MV-4-11 (cell line): ENCODE measurements at places on chromosomes 5 and 9.

DNA sequence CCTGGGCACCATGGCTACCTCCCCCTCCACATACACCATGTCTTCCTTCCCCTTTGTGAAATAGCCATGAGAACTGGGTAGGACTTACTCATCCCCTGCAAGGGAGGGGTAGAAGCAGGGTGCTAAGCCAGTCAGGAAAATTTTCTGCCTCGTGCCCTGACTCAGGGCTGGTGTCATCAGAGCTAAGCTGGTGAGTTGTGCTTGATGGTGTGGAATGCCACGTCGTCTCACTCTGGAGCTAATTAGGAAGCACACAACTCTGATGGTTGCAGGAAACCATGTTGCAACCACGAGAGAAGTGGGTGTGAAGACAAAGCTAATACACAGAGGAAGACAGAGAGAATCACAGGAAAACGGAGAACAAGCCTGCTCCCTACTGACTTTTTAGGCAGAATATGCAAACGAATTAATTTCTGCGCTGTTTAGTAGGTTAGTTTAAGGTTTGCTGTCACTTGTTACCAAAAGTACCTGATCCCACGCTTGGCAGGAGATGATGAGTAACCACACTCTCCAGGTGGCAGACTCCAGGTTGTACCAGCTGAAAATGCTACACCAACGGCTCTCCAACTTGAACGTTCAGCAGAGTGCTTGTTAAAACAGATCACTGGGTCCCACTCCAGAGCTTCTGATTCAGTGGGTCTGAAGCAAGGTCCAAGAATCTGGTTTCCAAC is 54.5 kb downstream of the STK10 start:
- peak; percentile 98 for DNase-seq

DNA sequence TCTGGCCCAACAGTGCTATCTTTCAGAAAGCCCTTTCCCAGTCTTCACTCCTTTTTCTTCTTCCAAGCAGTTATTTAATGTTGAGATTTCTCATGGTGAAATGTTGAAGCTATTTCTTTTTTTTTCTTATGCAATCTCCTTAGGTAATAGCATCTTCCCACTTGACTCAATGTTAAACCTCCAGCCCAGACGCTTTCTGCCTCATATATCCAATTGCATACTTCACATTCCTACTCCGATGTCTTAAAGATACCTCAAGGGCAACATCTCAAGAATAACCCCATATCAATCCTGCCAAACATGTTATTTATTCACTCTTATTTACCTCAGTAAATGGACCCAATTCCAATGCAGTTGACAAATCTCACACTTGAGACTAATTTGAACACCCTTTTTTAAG is 187.3 kb downstream of the CDH12 start:
- DNase-seq = no peak

DNA sequence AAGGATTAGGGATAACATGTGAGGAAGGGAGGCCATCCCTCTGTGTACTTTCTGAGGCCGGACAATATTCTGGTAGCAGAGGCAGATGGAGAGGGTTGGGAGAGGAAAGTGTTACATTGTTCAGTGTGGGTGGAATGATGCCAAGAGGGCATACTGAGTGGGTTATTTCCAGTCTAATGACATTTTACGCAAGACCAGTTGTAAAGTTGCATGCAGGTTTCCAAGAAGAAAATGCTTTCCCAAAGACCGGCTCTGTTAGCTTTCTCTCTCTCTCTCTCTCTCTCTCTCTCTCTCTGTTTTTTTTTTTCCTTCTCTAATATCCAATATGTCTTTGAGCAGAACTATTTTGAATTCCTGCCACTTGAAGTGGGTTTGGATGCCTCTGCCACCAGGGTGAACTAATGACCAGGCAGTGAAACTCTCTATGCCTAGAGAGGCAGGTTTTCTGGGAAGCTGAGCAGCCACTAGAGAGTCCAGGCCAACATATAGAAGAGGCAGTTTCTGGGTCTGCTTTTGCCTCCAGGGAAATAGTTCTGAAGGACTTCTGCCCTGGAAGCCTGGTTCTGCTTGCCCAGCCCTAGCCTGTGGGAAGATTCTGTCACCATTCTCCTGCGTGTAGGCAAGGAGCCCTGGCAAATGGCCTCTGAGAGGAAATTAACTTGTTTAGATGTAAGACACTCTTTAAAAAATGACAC is 24.4 kb upstream of the ZNF366 start:
- DNase-seq = no peak

DNA sequence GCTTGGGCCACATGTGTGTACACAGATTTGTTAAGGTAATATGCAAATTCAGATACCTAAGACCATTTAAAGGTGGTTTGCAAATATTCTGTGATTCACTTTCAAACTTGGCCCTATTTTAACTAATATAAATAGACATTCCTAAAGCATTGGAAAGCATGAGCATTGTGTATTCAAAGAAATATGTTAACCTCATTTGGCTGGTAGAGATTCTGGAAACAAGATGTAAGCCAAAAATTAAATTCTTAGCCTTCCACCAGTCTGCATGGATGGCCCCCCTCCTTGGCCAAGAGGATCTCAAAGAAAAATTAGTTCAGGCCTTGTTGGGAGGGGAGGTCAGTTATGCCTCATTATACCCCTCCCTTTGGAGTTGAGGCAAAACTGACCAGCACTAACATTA is 38.7 kb upstream of the C6 start:
- DNase-seq = no peak

GRCh38 chr9:81389569-81389993 is 299.8 kb downstream of the TLE1 start:
- DNase-seq = no peak

DNA sequence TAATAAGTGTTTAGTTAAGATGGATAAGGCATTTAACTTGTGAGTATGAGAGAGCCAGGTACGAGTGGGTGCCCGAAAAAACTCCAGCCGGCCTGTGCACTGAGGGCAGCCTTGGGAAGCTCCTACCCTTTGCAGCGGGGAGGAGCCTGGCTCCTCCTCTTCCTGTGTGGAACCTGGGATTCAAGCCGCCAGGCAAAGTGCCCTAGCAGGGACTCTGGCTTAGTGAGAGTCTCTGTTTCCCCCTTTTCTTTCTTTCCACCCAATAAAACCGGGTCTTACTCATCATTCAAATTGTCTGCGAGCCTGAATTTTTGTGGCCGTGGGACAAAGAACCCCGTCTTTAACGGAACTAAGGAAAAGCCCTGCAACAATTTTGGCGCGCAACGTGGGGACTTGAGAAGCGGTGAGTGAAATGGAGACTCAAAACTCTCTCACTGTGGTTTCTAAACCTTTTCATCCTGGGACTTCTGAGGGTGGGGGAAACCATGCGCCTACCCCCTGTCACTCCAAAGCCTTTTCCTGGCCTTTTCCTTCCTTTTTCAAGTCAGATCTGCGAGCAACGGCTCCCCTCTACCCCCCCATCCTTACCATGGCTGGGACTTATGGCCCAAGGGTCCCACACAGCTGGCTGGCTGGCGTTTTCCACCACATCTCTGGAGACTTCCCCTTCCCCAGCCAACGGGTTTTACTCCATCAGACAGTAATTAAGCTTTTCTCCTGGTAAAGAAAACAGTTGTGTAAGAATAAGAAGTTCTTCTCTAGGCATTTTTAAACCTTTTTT is 535.7 kb upstream of the ACO1 start:
- no peak for DNase-seq

- no peak for DNase-seq
These were observed 86.3 kb downstream of the SLC44A1 start for GRCh38 chr9:105330755-105331154.

DNA sequence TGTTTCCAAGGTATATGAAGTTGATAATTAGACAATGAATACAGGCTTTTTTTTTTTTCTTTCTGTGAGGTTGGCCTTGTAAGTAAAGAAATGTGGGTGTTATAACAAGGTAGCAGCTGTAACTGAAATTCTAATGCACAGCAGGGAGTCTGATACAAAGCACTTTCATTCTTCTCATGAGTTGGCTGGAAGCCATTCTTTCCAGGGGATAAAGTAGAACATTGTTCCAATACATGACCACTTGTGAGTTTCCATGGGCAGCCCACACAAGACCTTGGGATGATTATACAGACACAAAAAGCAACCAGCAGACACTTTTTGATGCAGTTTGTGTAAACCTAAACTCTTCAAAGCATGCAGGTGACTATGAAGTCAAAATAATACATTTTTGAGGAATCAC is 1785.9 kb upstream of the WWC1 start:
- DNase-seq = no peak

DNA sequence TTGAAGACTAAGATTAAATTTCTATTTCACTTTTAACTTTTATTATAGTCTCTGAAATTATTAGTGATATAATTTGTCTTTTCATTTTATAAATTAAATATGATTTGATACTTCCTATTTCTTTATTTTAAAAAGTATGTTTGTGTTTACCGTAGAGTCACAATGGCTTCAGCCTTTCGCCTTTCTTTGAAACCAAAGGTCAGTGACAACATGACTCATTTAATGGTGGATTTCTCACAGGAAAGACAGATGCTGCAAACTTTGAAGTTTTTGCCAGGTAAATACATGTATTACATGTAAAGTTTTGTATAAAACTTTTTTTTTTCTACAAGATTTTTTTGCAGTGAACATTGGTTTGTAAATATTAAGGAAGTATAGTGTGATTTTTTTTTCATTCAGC is 36.4 kb downstream of the FSD1L start:
- DNase-seq = no peak

DNA sequence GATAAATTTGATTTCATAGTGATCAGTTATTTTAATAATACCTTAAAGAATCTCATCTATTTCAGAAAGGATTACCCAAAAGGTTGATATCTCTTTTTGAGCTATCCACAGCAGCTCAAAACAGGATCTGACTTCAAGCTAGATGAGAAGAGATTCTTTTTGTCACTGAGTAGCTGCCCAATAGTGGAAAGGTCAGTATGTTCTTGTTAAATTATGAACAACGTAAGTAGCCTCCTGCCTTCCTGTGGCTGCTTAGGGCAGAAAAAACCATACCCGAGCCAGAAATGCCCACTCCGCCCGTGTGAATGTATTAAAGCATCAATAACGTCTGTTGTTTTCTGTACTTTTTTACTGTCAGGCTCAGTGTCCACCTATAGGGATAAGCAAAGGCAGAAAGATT is 51.3 kb upstream of the PRUNE2 start:
- no peak for DNase-seq

- DNase-seq = no peak
These were observed 62.5 kb downstream of the NFIB start for GRCh38 chr9:14251154-14252071.

GRCh38 chr9:98929071-98929470 is 14.6 kb upstream of the COL15A1 start:
- no peak for DNase-seq

GRCh38 chr9:6955251-6955921 is 197.6 kb downstream of the KDM4C start:
- DNase-seq = no peak

DNA sequence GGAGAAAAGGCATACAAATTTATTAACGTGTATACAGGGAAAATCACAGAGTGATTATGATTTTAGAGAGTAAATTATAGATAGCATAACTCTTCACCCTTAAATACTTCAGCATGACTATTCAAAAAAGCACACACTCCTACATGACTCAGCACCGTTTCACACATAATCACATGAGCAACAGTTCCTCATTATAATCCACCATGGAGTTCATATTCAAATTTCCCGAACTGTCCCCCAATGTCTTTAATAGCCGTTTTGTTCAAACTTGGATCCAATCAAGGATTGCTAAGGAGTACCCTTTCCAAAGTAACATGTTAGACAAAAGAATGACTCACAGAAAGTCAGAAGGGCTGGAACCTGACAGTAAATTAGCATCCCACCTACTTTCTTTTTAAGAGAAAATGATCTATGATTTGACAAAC is 32.1 kb downstream of the RAPGEF1 start:
- peak; percentile 77 for DNase-seq

DNA sequence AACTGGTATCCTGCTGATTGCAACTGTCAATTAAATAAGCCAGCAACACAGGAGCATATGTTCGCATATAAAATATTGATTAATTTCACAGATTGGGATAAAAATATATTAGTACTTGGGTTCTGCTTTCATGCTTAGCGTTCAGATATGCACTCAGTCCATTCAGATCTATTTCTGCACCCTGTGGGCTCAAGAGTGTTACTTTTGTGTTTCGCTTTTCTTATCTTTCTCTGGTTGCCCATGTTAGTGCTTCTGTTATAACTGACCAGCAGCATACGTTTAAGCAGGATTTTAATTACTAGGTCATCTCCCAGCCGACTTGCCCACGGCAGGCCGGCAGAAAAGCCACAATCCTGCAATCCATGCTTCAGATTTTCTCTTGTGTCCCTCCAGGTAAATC is 289.1 kb downstream of the EBF1 start:
- DNase-seq = no peak

DNA sequence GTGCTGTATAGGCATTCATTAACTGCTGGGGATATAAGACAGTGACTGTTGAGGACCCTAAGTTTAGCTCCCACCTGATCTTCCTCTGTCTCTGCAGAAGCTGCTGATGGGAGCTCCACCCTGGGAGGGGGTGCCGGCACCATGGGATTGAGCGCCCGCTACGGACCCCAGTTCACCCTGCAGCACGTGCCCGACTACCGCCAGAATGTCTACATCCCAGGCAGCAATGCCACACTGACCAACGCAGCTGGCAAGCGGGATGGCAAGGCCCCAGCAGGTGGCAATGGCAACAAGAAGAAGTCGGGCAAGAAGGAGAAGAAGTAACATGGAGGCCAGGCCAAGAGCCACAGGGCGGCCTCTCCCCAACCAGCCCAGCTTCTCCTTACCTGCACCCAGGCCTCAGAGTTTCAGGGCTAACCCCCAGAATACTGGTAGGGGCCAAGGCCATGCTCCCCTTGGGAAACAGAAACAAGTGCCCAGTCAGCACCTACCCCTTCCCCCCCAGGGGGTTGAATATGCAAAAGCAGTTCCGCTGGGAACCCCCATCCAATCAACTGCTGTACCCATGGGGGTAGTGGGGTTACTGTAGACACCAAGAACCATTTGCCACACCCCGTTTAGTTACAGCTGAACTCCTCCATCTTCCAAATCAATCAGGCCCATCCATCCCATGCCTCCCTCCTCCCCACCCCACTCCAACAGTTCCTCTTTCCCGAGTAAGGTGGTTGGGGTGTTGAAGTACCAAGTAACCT is 22.1 kb downstream of the PCDHGC5 start:
- DNase-seq = no peak

GRCh38 chr9:75089373-75089766 is 1.1 kb downstream of the OSTF1 start:
- DNase-seq = no peak

- DNase-seq = no peak
These were observed 37.4 kb upstream of the FCN1 start for GRCh38 chr9:134955156-134955555.

GRCh38 chr5:137714946-137715345 is 20.9 kb downstream of the KLHL3 start:
- DNase-seq = peak; percentile 73

GRCh38 chr9:31740705-31741104 is 643.7 kb upstream of the ACO1 start:
- DNase-seq = no peak

- DNase-seq = peak; percentile 94
These were observed at the start of gene ZNF879 for GRCh38 chr5:179023528-179024189. Gene ZNF879, plus strand, starts transcription at chr5:179023804. Its CDS starts 1,201 bp downstream, at chr5:179025005.

DNA sequence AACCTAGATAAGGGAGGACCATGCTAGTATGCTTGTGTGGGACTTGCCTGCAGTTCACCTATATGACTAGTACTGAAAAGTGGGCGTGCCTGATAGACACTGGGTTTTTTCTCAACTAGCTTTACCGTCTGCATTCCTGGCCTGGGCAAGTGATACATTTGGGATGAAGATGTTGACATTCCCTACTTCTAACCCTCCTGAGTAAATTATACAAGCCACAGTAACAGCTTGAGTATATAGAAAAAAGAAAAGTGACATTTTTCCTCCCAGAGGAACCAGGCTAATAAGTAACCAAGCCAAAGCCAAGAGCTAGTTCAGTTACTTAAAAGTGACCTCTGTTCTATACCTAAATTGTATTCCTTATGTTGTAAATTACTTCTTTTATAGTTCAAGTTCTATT is 153.8 kb upstream of the CYLC2 start:
- no peak for DNase-seq
